Suppressor macrophage (primary cell): ENCODE measurements at places on chromosomes 6 and 20.

GRCh38 chr6:69027861-69028260 lies 392.8 kb downstream of the ADGRB3 start:
- DNase-seq: no peak

GRCh38 chr20:49247169-49247723 lies 28.0 kb downstream of the DDX27 start:
- DNase-seq: no peak

DNA sequence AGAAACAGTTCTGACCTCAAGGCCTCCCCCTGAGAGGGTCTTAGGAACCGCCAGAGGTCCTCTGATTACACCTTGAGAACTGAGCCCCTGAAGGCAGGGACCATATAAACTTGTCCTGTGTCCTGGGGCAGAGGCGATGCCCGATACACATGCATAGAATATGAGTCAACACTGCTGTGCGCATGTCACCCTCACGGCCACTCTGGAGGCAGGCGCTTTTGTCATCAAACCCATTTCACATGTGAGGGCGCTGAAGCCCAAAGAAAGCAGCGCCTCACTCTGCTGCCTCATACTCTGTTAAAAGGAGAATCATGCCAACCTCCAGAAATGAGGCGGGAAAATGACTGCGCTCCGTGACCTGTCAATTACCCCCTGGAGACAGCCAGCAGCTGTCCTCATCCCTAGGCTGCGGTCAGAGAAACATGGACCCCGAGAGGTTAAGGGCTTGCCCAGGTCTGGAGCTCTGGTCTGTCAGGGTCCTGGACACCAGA lies 158.3 kb downstream of the GRM4 start:
- DNase-seq: no peak

GRCh38 chr6:133185731-133186130 lies 55.4 kb upstream of the EYA4 start:
- DNase-seq: no peak

GRCh38 chr20:483815-484644 lies 21.7 kb upstream of the TBC1D20 start:
- DNase-seq: no peak

- DNase-seq: peak; percentile 11
These were observed 122.6 kb upstream of the MLN start for GRCh38 chr6:33926451-33926850.

DNA sequence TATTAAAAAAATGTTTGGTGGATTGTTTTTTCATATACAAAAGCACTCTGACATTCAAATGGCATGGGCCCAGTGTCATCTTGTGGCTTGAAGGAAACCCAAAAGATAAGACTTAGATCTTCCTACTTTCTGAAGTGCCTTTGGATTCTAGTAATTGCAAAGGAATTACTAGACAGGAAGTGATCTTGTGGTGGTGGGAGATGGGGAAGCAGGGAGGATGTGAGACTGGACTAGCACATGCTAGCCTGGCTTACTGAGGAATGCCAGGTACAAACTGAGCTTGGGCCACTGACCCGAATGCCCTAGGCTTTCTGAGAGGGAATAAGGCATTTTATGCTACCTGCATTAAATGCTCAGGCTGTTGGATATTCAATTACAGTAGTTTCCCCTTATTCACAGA lies 59.0 kb downstream of the AFG1L start:
- no peak for DNase-seq

DNA sequence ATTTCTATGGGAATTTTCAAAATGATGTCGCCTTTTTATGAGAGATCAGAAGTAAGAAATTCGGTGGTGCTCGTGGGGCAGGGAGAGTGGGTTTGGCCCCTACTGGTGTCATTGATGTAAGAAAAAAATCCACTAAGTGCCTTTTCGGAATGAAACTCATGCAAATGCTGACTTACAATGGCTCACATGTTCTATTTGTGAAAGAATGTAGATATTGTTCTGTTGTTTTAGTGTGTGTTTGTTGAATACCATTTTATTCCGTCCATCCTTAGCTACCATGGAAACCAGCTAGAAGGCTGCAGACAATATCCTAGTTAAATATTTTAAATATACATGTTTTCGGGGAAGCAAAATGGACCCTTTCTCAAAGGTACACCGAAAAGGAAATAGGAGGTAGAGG lies 304.9 kb downstream of the TAF4 start:
- no peak for DNase-seq

- peak; percentile 48 for DNase-seq
These were observed 10.5 kb upstream of the KIAA1755 start for GRCh38 chr20:38270869-38271605.

- no peak for DNase-seq
These were observed 111.1 kb downstream of the UST start for GRCh38 chr6:148857798-148858390.

- no peak for DNase-seq
These were observed 4.6 kb downstream of the DACT2 start for GRCh38 chr6:168314948-168315347.

GRCh38 chr6:169724494-169725124 lies at the start of gene PHF10:
PHF10 (minus strand) TSS chr6:169724500; CDS start chr6:169723931, 569 bp downstream.
- peak; percentile 41 for DNase-seq

- peak; percentile 26 for DNase-seq
These were observed 54.7 kb upstream of the HFE start for GRCh38 chr6:26032340-26033084.

DNA sequence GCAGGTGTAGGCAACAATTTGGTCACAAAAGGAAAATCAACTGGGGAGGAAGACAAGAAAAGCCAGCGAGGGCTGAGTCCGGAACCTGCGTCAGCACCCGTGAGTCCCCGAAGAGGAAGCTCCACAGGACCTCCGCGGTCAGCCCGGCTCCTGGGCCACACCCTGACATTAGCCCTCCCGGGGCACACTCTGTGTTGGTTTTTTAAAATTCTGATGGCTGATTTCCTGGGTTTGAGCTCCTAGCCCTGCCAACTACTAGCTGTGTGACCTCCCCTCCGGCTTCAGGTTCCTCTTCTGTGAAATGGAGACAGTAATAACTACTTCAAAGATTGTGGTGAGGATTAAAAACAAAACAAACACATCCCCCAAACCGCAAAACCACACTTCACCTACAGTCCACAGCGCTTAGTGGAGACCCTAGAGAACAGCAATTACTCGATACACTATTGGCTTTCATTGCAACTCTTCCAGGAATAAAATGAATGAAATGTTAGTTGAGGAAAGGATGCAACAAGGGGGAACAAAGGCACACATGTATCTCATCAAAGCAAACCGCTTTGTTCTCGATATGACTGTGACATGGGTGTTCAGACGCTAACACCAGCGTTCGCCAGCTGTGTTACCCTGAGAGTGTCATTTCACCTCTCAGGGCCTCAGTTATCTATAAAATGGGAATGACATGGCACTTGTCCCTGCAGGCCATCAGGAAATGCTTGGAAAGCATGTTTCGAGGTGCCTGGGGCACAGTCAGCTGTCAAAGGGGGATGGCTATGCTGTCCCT lies 985 bp downstream of the ZBP1 start:
- DNase-seq: peak; percentile 75

DNA sequence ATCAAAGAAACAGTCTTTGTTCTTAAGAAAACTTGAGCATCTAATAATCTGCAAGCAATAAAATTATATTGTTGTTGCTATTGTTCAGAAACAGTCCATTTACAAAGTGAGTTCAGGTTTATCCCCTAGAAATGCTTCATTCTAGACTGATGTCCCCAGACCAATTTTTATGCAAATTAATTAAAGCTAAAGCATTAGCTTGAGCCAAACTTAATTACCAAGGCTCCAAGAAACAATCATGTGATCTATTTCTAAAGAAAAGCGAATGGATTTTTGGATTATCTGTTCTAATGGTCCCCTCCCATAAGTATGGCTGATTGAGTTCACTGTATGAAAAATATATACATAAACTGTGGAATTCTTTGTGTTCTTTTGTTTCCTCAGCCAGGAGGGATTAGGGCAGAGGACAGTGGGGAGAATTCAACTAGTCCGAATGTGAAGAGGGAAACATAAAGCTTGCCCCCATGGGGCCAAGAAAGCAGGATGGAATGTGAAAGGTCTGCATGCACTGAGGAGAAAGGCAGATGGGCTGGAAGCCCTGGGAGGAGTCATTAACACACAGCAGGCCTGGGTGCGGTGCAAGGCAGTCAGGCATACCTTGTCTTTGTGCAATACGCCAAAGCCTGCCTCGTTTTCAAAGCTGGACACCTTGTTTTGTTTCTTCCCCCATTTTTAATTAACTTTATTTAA lies 597.1 kb downstream of the KIF16B start:
- no peak for DNase-seq

DNA sequence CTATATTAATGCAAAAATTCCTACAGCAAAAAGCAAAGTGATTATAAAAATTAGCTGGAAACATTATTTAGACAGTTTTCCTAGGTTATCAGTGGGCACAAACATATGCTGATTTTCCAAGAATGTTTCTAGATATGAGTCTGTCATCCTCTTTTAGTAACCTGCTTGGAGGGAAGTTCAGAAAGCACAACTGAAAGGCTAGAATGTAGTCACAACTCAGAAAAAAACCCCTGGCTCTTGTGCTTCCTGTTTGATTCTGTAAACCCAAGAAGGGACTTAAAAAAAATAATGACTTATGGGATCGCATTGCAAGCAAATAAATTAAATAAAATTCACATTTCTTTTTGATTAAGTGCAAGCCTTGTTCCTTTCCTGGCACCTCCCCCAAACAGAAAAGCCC lies 708.4 kb upstream of the EPHA7 start:
- DNase-seq: no peak

GRCh38 chr6:148677594-148678476 lies 69.0 kb upstream of the UST start:
- peak; percentile 78 for DNase-seq

- no peak for DNase-seq
These were observed 25.3 kb upstream of the TIAM2 start for GRCh38 chr6:154969796-154970195.

DNA sequence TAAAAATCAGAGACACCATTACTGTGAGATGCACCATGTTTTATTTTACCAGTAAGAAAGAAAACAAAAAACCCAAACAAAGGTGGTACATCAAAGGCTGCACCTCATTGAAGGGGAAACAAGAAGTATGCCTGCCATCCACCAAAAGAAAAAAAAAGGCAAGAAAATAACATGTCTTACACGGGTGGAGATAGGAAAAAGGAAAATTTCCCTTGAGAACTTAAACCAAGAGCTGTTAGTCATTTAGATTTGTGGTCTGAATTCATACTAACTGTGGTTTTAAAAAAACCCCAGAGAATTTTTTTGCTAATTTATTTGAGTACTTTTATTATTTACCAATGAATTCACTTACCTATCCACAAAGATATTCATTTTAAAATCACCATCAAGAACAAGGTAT lies 144.0 kb downstream of the LRRC1 start:
- DNase-seq: no peak

DNA sequence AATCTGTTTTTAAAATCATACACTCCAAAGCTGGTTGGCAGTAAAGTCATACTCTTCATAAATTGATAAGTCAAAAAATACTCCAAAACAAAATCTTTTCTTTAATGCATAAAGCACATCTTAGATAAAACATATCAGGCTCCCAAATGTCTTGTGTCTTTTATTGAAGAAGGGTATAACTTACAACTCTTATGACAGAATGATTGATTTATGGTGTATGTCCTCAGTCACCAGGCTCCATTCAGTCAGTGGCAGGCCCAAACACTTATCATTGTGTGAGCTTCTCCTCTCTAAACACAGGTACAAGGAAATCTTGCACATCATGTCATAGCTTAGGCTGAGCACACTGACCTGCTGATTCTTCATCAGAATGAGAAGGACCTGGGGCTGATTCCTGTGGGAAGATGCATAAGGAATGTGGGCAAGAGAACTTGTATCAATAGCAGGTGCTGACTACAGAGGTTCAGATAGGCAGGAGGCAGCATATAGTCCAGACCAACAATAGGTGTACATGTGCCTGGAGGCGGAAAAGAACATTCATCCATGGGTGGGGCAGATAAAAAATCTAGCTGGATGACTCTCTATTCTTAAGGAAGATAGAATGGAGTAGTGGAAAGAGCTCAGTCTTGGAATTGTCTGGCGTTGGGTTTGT lies 1.9 kb downstream of the CALHM5 start:
- DNase-seq: no peak

DNA sequence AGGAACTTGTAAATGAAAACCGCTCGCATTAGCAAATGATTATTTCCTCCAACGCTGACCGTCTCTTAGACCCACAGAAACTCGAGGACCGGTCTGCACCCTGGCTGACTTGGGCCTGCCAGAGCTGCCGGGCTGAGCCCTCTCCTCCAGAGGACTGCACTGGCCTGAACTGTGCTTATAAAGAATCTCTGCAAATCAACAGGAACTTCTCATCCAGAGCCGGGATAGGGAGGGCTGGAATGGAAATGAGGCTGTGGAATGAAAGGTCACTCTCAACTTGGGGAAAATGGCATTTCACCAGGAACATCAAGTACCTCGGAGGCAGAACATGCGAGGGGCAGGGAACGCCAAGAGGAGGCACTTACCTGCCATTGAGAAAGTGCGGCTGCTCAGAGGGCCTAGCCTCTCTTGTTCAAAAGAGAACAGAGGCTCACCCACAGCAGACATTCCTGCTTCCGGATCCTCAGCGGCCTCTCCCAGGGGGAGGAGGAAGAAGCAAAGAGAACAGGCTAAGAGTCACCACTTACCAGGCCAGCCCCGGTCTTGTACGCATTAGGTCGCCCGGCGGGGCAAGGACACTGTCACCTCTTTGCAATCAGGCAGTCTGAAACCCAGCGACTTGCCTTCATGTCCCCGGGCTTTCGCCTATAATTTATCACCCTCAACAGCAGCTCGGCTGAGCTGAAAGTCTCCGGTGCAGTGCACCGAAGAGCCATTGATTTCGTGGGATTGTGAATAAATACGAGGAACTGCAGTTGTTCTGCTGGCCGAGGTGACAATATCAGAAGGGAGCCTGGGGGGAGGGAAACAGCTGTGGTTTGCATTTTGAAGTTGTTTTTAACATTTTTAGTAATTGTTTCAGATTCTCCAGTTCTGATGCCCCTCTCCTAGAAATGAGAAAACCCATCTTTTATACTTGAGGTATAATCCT lies 37.6 kb downstream of the ZMYND8 start:
- peak; percentile 86 for DNase-seq

DNA sequence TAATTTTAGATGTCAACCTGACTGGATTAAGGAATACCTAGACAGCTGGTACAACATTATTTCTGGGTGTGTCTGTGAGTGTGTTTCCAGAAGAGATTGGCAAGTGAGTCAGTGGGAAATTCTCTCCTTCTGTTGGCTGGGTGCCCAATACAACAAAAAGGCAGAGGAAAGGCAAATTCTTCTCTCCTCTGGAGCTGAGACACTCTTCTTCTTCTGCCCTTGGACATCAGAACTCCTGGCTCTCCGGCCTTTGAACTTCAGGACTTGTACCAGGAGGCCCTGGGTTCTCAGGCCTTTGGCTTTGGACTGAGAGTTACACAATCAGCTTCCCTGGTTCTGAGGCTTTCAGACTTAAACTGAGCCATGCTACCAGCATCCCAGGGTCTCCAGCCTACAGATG lies 7.8 kb upstream of the BTN3A1 start:
- no peak for DNase-seq

DNA sequence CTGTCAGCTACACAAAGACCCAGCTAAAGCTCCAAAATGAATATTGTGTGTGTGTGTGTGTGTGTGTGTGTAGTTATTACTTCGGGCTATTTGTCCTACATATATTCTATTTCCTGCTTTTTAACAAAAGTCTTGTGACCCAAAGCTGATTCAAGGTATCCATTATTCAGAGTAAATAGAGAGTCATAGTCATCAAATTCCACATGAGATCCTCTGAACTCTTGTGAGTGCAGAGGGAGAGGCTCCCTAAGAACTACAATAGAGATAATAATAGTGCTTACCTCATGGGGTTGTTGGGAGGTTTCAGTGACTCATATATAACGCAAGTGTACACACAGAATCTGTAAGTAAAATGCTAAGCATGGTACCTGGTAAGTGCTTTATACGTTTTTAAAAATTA lies 95.6 kb upstream of the SHLD1 start:
- DNase-seq: peak; percentile 95

GRCh38 chr20:46056970-46057855 lies 28.2 kb downstream of the SLC12A5 start:
- peak; percentile 37 for DNase-seq
